Left colon (tissue), 2 donors: ENCODE measurements at places on chromosomes 4 and X.

DNA sequence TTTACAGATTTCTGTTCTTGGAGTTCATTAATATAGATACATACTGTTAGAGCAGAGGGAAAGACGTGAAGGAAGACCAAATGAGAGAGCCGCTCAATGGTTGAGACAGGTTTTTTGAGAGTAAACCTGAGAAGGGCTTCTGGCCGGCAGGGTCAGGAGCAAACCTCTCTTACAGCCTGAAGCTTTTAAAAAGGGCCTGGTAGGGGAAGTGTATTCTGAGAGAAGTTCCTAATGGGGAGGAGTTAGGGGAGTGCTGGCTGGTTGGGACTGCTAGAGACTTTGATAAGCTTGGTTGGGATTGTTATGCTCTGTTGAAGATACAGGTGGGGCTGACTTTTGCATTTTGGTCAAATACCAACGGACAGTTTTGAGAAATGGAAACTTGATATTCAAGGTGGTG is 186.8 kb upstream of the PABPC4L start:
- no peak for DNase-seq

DNA sequence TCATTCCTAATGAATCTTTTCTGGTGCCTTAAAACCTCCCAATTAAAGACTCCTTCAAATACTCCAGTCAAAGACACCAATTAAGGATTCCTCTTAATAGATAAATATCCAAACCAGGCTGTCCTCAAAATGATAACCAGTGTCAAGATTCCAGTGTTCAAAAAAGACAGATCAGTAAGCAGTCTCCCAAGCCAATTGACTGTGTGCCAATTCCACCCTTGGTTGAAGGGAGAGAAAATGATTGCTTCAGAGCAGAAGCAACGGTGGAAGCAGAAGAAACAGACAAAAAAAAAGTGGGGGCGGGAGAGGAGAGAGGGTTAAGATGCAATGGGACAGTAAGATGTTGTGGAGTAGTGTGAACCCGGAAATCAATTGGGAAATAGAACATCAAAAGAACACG is 216.0 kb upstream of the FTHL17 start:
- DNase-seq: no peak

GRCh38 chr4:101774807-101775206 is 15.7 kb upstream of the BANK1 start:
- no peak for DNase-seq

GRCh38 chrX:46929439-46930261 is 17.4 kb downstream of the JADE3 start:
- no peak for DNase-seq

GRCh38 chrX:79268788-79269187 is 98.3 kb downstream of the ITM2A start:
- DNase-seq: no peak

GRCh38 chr4:26048378-26048882 is 134.4 kb downstream of the SMIM20 start:
- no peak for DNase-seq

DNA sequence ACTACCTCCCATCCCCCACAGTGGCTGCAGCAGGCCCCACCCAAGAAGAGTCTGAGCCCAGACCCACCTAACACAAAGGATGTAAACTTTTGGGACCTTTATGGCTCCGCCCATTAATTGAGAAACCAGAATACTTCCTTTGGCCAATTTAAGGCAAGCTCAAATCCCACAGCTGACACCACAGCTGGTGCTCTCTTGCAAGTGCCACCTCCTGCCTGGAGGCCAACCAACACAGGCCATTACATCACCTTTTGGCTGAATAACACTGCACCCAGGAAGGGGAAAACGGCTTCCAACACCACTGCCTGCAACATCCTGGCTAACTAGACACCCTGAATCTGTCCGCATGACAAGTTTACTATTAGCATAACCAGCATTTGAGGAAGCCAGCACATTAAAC is 248.8 kb downstream of the PRDM5 start:
- no peak for DNase-seq

DNA sequence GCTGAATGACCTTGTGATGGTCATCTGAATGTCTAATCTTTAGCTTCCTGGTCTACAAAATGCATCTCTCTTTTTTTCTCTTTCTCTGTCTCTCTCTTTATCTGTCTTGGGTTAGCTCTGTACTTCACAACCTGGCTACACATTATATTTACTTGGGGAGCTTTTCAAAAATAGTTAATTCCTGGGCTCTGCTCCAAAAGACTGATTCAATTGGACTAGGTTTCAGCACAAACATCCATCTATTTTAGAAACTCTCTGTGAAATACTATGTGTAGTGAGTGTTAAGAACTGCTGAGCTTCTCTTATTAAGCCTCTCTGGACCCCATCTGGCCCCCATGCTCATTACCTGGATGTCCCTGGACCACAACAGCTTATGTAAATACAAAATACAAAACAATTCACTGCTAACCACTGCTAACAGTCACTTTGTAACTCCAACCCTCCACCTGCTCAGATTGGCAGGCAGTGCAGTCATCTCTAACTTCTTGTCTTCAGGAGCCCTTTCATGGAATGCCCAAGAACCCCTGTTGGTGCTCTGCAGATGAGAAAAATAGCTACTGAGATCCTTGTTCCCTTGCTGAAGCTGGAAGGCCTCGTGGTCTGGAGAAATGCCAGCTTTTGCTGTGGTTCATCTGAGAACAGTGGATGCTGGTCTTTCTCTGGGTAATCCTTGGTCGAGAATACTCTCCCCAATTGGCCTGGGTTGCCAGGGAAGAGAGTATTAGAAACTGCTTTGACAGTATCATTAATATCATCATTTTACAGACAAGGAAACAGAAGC is 14.8 kb upstream of the BOD1L1 start:
- no peak for DNase-seq

GRCh38 chr4:113825272-113825671 is 63.7 kb upstream of the CAMK2D start:
- DNase-seq: no peak

DNA sequence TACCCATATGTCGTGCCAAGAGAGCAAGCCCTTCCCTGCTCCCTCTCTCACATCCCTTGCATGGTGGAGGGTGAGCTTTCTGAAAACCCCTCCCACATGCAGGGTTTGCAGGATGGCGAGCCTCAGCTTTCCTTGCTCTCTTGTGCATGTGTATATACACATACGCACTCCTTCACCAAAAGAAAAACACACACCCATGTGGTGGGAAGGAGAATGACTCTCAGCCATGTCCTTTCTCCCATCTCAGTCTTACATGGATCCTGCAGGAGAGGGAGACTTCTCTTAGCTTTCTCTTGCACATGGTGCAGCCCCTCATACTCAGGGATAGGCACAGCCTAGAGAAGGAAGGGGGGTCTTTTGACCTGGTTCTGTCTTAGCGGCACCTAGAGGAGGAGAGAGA is 81.1 kb downstream of the CLCN5 start:
- DNase-seq: no peak

DNA sequence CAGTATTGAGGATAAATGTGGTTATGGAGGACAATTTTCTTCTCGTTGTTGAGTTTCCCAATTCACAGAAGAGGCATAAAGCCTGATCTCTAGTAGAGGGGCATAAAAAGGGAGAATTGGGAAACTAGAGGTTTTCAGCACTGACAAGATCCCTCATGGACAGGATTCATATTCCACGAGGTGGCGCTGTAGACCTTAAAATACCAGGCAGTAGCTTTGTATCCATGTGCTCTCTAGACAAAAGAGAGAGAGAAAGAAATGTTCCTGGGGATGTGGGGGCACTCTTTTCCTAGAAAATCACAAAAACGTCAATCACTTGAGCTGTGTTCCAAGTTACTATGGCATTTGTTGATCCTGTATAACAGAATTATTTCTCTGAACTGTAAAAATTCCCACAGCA is 128.3 kb downstream of the MAGEE1 start:
- DNase-seq: no peak

DNA sequence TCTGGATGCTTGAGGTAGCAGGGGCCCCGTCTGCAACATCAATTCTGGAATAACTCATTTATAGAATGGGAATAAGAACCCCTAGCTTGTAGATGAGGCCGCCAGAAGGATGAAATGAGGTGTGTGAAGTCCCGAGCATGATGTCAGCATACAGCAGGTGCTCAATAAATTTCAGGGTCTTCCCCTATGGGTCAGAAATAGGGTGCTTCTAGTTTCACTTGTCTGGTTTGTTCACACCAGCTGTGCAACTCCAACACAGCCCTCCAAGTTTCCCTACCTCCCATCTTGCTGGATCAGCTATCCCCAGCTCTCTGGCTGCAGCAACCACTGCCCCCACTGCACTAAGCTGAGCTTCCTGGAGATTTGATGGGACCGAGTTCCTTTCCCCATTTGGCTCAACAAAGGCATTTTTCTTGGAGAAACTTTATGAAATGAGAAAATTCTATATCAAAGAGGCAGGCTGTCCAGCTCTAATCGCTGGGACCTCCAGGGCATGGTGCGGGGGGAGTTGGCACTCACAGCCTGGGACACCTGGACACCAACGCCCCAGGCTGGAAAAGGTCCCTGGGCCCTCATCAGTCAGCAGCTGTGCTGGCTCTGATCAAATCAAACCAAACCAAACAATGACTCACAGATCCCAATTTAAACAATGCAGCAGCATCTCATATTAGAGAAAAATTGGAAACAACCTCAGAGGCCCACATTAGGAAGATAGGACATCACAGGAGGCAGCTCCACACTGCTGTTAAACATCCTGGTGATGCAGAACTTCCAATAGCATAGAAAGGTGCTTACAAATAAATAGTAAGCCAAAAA is 13.3 kb downstream of the SLC2A9 start:
- DNase-seq: no peak

DNA sequence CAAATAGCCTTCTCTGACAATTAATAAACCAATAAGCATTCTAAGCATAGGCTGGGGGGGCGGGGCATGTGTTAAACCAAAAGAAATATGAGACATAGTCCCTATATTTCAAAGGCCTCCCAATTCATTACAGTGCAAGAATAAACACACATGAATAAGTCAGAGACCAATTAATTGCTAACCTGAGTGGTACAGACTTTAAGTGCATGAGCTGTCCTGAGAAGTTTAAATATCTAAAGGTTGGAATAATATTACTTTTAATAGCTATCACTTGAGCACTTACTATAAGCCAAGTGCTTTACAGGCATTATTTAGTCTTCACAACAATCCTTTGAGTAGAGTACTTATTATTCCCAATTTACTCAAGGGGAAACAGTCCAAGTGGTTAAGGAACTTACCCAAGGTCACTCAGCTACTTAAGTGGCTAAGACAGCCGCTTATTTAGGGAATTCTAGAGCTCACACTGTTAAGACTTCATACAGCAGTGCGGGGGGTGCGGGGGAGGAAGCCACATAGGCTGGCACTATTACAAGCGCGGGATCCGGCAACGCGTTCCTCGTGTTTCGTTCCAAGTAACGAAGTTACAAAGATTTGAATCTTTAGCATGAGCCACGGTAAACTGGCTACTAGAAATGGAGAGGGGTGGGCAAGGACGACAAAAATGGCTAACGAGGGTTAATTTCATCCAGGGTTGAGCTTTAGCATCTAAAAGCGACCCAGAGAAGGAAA is 1.4 kb downstream of the THOC2 start:
- no peak for DNase-seq

DNA sequence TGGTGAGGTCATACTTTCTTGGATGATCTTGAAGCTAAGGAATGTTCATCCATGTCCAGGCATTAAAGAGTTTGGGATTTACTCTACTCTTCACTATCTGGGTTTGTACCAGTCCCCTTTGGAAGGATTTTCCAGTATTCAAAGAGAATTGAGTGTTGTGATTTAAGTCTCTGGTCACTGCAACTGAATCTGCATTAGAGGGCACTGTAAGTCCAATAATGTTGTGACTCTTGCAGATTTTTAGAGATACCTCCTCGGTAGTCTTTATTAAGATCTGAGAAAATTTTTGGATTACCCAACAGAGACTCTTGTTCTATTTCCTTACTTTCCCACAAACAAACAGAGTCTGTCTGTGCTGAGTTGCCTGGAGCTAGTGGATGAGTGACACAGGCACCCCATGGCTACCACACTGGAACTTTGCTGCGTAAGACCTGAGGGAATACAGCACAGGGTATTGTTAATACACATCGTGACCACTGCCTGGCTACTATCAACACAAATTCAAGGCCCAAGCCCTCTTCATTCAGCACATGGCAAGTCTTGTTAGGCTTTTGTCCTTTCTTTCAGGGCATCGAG is 357.1 kb upstream of the KLHL4 start:
- DNase-seq: no peak

GRCh38 chrX:69024161-69024736 is 141.0 kb downstream of the PJA1 start:
- no peak for DNase-seq

DNA sequence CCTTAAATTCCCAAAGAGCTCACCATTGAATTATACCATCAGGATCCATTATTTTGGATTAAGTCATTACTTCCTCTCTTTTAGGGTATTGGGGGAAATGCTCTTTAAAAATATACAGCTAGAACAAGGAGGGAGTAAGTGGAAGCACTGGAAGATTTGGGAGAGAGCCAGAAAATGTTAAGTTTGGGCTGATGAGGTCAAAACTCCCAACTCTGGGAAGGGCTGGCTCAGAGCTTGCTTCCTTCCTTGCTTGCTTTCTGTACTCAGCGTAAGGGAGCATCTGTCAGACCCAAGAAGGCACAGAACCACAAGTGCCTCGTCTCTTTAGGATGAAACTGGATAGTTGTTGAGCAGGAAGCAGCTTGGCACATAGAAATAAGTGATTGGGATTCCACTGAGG is 138.2 kb downstream of the GUCY2F start:
- DNase-seq: no peak

GRCh38 chr4:90030202-90030601 is 97.0 kb upstream of the CCSER1 start:
- DNase-seq: no peak

DNA sequence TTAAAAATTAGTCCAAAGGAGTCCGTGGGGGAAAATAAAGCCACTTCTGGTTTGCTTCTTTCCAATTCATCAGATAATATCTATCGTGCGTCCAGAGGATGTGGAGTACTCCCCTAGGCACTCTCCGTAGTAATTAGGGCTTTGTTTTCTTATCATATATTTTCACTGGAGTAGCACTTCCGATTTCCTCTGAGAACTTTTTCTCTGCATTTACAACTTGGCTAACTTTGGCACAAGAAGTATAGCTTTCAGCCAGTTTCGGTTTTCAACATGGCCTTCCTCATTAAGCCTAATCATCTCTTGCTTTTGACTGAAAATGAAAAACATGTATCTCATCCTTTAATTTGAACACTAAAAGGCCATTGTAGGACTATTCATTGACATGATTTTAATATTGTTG is 80.5 kb downstream of the CASP3 start:
- DNase-seq: no peak

- DNase-seq: peak; percentile 54
Observed at GRCh38 chrX:71111141-71111843, at the start of gene IL2RG. TSS of gene IL2RG (minus strand) at chrX:71111577. CDS start at chrX:71111539, 38 bp downstream.

- DNase-seq: no peak
Observed at GRCh38 chr4:78369679-78370078, 181.9 kb upstream of the ANXA3 start.
